Activated CD4-positive, alpha-beta T cell treated with anti-CD3 and anti-CD28 coated beads for 48 hours (primary cell): ENCODE measurements at places on chromosomes 3 and 15.
A peak's percentile ranks its signal among the peaks of the same experiment; 100 is the strongest.

DNA sequence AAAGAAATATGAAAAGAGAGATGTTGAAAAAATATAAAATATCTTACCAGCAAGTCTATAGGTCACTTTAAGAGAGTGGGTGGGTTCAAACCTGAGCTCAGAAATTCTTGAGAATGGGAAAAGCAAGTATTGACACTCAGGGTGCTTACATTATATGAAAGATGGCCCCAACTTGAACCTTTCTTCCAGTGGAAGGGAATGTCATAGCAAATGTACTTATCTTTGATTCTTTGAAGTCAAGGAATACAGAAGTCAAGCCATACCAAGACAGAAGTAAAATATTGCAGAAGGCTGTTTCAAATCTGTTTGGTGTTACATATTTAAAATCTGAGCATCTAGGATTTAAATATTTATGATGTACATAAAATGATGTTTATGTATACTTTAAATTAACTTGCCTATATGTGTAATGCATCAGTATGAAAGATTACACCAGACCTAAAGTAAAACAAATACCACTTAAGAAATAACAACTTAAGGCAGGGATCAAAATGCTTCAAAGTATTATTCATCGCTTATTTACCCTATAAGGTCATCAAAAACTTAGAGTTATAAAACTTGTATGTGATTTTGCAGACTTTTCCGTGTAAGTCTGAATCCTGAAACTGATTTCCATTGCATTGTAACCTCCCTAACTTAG is 8.7 kb downstream of the MME start:
- DNase-seq, result no peak

- DNase-seq, result no peak
Observed at GRCh38 chr3:177776661-177777101, 579.4 kb upstream of the TBL1XR1 start.

DNA sequence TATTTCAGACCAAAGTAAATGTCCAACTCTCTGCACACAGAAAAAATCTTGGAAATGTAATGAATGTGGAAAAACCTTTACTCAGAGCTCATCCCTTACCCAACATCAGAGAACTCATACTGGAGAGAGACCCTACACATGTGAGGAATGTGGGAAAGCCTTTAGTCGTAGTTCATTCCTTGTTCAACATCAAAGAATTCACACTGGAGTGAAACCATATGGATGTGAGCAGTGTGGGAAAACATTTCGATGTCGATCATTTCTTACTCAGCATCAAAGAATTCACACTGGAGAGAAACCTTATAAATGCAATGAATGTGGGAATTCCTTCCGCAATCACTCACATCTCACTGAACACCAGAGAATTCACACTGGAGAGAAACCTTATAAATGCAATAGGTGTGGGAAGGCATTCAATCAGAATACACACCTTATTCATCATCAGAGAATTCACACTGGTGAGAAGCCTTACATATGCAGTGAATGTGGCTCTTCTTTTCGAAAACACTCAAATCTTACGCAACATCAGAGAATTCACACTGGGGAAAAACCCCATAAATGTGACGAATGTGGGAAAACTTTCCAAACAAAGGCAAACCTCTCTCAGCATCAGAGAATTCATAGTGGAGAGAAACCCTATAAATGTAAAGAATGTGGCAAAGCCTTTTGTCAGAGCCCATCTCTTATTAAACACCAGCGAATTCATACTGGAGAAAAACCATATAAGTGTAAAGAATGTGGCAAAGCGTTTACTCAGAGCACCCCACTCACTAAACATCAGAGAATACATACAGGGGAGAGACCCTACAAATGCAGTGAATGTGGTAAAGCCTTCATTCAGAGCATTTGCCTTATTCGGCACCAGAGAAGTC is 8.0 kb upstream of the ZNF501 start:
- DNase-seq, result no peak

DNA sequence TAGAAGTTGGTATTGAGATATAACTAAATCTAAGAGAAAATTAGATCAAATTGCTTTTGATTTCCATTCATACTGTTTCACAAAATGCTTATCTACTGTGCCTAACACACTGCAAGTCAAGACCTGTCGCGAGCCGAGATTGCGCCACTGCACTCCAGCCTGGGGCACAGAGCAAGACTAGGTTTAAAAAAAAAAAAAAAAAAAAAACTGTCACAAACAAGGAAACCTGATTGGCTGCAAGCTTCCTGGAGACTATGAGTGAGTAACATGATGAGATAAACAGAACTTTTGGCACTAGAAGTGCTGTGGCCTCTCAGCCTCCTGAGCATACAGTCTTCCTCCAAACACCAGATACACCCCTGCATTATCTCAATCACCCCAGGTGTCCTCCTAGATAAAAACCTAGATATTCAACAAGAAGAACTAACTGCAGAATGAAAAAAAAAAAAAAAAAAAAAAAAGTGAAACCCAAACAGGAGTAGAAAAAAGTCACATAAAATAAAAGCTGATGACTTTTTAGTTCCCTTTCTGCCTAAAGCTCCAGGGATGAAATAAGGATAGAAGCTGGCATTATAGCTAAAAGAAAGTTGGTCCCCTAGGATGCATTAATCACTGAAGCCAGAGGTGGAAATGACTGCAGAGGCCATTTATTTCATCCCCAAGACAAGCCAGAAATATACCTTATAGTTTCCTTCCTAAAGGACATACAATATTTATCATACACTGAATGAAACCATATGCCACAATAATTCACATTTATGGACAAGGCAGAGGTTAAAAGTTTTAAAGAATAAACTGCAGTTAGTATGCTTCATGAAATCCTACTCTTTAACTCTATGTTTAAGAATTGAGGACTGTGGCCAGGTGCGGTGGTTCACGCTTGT is 82.4 kb downstream of the P3H2 start:
- DNase-seq, result no peak

- no peak for DNase-seq
Observed at GRCh38 chr3:30855400-30856292, 38.8 kb downstream of the GADL1 start.

DNA sequence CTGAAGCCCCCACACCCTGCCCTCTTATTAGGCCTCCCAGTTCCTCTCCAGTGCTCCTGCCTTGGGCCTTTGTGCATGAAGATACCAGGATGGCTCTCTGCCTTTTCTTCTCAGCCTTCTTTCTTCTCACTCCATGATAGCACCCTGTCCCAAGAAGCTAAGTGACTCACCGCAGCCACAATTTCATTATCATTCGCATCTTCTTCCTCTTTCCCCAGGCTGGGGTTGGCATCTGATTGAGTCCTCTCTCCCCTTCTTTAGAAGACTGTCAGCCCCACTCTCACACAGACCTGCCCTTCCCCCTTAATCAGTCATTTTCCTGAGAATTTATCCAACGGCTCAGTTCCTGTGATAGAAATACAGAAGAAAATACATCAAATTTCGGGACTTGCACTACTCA is 102.0 kb downstream of the STAC start:
- DNase-seq, result no peak

DNA sequence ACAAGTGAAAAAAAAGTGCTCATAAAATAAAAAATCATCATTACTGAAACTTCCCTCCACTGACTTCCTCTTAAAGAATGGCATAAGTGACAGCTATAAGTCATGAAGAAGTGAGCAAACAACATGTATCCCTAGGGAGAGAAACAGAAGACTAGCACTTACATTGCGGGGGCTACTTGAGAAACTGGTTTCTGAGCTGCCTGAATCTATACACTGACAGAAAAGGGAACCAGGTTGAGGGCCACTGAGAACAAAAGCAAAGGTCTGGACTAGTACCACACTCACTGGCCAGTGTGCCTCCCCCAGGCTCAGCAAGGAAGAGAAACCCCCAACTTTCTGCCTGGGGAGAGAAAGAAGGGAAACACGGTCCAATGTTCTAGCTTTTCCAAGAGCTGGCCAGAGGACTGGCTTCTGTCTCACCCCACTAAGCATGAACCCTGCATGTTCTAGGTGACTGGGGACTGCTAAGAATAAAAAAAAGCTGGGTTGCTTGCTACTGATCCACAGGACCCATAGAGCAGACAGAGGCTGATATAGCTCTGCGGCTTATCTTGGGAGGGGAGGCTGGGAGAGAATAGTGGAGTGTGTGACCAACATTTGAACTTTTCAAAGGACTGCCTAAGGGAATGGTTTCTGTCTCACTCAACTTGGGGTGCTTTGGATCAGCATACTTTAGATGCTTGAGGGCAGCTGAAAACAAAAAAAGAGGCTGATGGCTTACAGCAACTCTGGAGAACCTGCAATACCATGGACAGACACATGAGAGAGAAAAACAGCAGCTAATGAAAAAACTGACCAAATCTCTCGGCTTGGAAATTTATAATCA is 8.1 kb downstream of the RAD18 start:
- no peak for DNase-seq

- DNase-seq, result no peak
Observed at GRCh38 chr3:143220741-143221140, 101.2 kb downstream of the CHST2 start.

DNA sequence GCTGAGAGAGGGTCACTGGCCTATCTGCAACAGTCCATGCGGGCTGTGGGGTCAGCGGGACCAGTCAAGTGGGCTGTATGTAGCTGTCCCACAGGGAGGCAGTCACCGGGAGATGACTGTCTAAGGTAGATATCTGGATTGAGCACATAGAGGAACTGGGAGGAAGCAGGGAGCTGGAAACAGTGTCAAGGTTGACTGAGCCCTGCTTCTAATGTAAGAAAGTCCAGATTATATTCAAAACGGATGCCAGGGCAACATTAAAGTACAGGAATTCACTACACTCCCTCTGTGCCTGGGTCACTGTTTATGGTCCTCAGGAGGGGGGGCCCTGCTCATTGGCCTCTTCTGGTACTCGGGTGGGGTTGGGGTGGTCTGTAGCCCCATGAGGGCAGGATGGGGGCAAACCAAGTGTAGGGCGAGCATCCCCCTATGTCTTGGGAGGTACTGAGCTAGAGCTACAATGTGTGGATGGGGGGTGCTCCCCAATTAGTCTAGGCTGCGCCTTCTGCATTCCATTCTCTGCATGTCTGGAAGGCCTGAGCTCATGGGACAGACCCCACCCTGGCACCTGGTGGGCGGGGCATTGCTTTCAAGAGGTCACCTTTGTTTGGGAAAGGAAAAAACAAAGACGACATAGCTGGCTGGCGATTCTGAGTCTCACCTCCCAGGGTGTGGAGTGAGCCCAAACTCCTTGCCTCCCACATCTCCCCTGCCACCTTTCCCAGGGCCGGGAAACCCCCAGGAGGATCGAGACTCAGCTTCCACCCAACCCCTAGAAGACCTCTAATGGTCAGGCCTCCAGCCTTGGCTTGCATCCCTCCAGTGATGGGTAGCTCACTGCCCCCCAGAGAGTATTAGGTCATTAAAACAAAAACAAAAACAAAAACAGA is 45.1 kb upstream of the C15orf39 start:
- DNase-seq, result no peak

DNA sequence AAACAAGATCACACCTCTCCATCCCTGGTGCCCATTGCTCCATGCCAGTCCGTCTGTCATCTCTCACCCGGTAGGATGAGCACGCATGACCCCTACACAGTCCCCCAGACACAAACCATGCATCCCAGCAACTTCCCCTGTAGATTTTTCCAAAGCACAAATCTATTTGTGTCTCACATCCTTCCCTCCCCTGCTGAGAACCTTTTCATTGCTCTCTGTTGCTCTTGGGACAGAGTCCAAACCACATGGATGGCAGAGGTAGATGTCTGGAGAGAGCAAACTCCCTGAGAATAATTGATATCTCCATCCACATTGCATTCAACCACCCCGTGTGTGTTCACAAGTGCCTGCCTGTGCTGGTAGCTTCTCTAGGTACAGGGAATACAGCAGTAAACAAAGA is 29.9 kb upstream of the LRTM1 start:
- DNase-seq, result no peak

DNA sequence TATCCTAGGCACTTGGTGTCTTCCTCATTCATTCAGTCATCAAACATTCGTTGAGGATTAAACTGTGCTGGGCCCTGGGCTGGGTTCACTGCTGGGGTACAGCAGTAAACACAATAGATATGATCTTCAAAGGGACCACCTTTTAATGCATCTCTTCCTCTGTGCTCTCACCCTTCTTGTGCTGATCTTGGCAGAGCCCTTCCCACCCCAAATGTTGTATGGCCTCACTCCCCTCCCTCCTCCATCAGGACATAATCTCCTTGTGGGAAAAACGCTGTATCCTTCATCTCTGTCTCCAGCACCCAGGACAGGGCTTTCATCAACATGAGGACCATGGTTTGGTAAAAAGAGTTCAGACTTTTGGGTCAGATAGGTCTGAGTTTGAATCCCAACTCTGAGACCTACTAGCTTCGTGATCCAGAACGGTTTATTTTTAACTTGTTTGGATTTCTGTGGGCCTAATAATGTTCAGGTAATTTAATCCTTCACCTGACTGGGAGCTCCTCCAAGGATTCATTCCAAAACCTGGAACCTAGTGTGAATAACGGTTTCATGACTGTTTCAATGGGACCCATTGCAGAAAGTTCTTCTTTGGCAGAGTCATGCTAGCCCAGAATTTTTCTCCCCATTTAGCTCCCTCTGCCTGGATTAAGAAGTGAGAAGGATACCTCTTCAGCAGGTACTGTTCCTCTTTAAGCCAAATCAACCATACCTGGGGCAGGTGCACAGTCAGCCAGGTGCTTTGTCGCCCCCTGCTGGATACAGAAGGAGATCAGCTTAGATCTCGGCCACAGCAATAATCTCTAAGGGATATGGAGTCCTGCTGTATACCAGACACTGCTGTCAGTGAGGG is 5.2 kb upstream of the WNT7A start:
- DNase-seq, result peak; percentile 74

DNA sequence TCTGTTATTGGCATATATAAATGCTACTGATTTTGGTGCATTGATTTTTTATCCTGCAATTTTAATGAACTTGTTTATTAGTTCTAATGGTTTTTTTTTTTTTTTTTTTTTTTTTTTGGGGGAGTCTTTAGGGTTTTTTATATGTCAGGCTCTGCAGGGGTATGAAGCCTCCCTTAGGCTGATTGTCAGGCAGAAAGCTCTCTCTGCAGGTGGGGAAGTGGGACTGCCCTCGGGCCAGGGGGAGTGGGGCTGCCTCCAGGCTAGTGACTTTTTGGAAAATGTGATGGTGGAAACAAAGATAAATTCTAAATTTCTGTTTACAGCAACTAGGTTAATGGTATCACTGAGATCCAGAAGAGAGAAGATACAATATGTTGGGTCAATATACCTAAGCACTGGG is 14.4 kb upstream of the NAALADL2 start:
- no peak for DNase-seq

DNA sequence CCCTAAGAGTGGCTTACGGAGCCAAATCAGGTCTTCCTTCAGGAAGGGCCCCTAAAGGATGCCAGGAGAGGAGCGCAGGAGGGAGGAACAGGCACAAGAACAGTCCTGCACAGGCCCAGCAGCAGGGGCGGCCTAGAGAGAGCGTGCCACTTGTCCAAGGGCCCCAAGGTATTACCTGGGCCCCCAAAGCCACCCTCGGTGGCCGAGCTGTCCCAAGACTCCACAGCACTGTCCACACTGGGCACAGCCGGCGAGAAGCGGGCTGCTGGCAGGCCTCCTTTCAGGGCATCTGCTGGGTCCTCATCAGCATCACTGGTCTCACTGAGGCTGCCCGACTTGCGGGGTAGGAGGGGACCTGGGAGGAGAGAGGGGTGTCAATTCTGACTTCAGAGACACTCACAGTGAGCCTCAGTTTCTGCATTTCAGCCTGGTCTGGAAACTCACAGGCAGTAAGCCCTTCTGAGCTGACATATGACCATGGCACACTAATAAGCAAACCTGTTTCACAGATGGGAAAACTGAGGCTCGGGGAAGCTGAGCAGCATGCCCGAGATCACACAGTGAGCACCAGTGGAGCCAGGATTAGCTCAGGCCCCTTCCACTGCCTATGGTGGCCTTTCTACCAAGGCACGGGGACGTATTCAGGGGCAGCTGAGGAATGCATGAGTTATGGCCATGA is 33.4 kb downstream of the GRIP2 start:
- no peak for DNase-seq
